ENCODE measurements at places on chromosomes 12 and 14.

- no peak for DNase-seq
These were observed 45.3 kb downstream of the LRP6 start for GRCh38 chr12:12221560-12221959.

DNA sequence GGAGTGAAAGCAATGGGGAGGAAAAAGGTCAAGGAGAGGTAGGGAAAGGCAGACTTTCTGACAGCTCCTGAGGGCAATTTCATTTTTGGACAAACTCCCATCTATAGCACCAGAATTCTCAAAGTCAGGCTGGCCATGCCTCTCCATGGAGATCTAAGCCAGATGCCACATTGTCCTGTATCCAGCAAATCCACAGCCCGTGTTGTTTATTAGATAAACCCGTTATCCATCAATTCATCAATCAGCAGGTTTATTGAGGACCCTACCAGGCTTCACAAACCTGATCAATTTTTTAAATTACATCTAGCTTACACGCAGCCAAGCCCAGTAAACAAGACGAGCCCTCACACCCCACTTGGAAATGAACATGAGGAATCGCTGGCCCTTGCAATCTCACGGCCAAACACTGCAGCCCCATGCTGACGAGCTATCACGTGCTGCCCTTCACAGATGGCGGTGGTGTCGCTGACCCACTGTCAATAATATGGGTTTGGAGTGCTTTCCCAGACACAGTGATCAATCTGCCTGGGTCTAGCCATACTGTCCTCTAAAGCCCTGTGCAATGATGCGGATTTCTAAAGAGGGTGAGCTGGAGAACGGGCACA lies 332.9 kb downstream of the DPF3 start:
- no peak for DNase-seq

DNA sequence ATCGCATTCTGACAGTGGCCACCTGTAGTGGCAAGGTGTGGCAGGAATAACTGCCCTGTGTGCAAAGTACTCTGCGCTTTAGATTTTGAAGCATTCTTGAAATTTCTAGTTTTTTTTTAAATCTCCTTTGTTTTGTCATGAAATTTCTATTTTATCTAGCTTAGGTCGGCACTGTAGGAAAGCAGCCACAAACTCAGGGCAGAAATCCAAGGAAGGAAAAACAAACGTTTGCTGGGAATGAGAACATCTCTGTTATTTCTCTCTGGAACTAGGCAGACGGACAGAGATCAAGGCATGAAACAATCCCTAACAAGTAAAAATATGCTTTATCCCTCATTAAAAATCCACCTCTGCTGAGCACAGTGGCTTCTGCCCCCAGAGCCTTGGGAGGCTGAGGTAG lies 1.3 kb upstream of the NR2C1 start:
- DNase-seq: no peak

GRCh38 chr14:22519877-22520685 lies 68.9 kb downstream of the DAD1 start:
- no peak for DNase-seq

GRCh38 chr12:57896434-57897201 lies 44.7 kb upstream of the ATP23 start:
- DNase-seq: no peak

DNA sequence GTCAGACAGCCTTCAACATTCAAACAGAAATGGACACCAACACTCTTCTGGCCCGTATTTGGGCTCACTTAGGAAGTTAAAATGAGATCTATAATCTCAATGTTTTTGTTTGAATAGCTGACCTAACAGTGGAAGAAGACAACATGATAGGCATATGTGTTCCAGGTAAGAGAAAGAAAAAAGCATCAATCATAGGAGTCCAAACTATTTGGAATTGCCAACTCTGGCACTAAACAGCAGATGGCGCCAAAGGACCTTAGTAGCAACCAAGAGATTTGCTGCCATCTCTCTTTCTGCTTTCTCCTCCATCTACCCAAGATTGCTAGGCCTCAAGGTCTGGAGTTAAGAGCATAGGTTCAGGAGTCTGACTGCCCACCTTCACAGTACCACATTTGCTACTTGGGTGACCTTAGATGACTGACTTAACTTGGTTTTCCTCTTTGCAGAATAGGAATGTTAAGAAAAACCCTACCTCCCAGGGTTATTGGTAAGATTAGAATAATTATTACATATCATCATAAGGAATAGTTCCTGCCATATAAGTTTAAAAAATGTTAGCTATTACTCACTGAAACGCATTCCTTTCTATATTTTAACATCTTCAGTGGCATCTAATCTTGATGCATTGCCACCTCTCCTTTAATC lies 30.2 kb downstream of the PEX5 start:
- peak; percentile 42 for DNase-seq

DNA sequence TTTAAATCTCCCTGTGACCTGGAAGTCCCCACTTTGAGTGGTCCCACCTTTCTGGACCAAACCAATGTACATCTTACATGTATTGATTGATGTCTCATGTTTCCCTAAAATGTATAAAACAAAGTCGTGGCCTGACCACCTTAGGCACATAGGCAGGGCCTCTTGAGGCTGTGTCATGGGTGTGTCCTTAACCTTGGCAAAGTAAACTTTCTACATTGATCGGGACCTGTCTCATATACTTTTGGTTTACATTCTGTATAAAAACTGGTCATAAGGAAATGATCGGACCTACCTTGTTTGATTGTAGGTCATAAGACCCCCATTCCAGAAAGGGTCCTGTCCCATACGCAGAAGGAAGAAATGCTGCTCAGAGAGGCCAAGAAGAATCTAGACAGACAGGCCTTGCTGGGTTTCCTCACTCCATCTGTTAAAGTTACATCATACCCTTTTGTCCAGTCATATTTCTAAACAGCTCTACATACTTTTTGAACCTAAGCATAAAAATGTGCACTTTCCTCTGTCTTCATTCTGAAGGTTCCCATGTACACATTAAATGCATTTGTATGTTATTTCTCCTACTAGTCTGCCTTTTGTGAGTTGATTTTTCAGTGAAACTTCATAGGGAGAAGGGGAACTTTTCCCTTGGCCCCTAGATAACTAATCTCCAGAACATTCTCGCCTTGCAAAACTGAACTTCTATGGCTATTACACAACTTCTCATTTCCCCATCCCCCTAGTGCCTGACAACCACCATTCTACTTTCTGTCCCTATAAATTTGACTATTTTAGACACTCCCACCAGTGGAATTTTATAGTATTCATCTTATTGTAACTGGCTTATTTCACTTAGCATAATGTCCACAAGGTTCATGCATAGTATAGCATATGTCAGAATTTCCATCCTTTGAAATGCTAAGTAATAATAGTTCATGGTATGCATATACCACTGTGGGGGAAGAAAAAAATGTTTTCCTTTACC lies 30.2 kb upstream of the CPM start:
- DNase-seq: no peak

DNA sequence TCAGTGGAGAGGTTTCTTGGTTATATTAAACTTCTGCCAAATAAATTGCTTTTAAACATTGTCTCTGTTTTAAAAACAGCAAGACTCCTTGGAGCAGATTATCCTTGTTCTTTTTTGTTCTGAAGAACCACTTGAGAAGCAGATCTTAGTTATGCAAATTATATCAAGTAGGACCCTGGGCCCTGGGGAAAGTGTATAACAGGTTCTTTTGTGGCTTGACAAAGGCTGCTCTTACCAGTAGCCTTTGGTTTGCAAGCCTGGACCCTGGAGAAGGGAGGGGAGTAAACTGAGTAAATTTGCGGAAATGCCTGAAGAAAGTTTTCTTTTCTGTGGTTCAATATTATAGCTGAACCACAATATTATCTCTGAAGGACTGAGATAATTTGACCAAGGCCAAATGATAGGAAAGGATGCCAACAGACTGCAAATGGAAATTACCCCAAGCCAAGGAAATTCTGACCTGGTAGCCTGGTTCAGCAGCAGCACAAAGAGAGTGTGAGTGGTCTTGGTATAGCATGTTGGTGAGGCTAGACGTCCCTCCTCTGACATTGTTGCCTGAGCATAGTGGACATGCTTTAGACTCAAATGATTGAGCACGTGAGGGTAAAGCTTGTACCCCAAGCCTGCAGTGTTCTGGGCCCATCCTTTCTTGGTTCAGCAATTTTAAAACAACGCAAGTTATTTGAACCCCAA lies 30.4 kb upstream of the SIX1 start:
- DNase-seq: no peak

GRCh38 chr14:54637270-54638134 lies 70.6 kb downstream of the SAMD4A start:
- DNase-seq: no peak

- DNase-seq: peak; percentile 65
These were observed 9.7 kb downstream of the MPHOSPH9 start for GRCh38 chr12:123223241-123223668.

DNA sequence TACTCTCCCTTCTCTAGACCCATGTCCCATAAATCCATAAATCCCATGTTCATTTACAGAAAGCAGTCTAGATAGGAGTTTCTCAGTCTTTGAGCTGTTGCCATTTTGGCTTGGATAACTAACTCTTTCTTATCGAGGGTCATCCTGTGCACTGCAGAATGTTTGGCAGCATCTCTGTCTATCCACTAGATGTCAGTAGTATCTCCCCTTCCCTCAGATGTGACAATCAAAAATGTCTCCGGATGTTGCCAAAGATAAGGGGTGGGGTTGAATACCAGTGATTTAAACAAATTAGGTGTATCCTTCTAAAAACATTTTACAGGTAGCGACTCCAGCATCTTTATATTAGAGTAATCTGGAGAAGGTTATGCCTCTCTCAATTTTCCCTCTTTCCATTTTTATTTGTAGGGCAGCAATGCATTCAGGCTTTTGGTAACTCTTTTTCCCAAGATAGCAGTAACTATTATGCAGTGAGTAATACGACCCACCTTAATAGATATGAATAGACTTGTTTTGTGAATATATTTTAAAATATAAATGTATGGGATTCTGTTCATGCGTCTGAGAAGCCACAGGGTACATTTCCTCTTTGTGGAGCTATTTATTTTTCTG lies 100.7 kb downstream of the LRRK2 start:
- no peak for DNase-seq

GRCh38 chr14:90810806-90811205 lies 5.4 kb downstream of the TTC7B start:
- DNase-seq: no peak

DNA sequence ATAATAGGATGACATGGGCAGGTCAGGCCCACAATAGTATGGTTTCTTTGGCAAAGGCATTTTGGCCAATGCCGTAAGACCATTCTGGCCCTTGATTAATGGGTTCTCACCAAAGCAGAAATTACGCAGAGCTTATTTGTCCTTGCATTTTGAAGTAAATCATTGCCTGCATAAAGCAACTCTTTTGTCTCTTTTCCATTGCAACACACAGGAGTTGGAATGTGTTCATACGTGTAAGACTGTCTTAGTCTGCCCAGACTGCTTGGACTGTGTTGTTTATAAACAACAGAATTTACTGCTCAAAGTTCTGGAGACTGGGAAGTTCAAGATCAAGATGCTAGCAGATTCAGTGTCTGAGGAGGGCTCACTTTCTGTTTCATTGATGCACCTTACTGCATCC lies 102.8 kb upstream of the NPAS3 start:
- no peak for DNase-seq

DNA sequence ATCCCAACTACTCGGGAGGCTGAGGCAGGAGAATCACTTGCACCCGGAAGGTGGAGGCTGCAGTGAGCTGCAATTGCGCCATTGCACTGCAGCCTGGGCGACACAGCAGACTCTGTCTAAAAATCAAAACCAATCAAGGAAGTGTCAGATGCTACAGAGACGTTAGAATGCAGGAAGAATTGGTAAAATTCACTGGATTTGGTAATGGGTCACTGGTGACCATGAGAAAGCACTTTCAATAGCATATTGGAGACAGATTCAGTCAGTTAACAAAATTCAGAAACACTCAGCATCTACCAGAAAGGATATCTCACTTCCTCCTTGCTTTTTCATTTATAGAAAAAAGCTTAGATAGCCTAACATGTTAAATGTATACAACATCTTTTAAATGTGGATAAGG lies 17.5 kb downstream of the BIN2 start:
- no peak for DNase-seq

- DNase-seq: no peak
These were observed 317.8 kb downstream of the TMEM121 start for GRCh38 chr14:105844047-105844630.

- no peak for DNase-seq
These were observed 164.9 kb downstream of the NAV3 start for GRCh38 chr12:77995436-77996167.

DNA sequence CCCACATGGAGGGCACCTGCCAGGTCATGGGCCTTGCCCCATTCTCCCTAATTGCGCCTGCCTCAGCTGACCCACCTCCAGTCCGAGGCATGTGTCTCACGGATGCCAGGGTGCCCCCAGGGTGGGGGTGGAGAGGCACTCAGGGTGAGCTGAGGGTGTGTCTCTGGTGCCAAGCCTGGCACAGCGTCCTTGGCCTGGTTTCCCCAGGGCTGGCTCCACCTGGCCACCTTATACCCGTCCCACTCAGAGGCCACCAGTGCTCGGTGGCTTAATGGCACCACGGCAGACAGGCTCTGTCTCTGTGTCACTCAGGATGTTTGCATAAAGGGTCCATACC lies 33.6 kb upstream of the TDRD9 start:
- no peak for DNase-seq

DNA sequence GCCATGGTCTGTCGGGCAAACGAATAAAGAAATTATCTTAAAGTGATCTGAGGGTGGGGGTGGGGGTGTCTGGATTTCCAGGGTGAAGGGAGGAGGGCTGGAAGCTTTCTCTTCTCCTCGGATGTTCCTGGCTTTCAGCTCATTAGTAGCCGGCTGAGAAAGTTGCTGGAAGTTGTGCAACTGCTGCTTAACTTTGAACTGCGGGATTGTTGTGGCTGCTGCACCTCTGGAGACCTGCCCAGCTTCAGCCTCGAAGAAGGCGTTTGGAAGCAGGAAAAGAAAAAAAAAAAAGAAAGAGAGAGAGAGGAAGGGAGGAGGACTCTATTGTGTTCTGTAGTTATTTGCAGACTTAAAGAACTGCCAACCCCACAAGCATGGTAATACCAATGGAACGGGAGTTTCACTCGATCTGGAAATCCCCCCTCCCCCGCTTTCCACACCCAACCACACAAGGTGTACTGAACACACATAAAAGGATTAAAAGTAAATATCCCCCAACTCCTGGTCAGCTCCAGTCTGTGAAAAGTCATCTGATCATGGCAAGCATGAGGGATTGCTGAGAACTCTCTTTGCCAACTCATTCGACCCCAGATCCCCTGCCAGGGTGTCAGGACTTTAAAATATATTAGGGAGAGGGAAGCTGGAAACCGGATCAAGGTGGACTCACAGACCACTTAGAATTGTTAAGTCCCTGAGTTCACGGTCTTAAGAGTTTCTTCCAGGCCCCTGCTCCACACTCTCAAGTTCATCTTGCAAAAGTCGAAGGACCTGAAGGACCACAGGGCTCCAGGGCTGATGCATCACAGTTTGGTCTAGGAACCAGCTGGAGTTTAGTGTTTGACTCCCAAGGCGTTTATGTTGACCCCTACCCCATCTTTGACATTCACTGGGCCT lies at the start of gene RASSF9:
RASSF9 (minus strand) TSS at position 213 of the 894 bp plus-strand sequence; CDS start at position 5, 208 bp downstream.
- DNase-seq: no peak

DNA sequence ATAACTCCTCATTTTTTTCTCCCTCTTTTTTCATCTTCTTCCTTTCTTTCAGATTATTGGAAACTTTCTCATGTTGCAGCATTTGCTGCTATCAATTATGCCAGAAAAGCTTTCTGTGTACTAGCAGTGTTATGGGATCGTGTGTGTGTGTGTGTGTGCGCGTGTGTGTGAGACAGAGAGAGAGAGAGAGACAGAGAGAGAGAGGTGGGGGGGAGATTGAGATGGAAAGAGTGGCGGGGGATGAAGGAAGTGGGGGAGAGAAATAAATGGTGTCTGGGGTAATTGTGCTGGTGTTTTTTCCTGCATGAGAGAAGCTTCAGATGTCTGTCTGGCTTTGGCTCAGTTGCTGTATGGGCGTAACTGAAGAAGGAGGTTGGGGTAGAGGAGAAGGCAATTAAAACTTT lies 268.9 kb downstream of the RAD51B start:
- DNase-seq: no peak

- no peak for DNase-seq
These were observed 168.0 kb downstream of the PIK3C2G start for GRCh38 chr12:18429366-18429765.
